ENCODE measurements at places on chromosomes 3 and 15. TPM values are rescaled to one million over a fixed set of nuclear protein-coding genes. Genes with fewer than 3 reads are reported as not detected.

The ADCY5 gene
- total RNA-seq: 0.43 TPM

The FAM3D gene
- not detected for total RNA-seq

GRCh38 chr3:181956122-181956521, 244.4 kb downstream of the SOX2 start:
- no peak for DNase-seq

DNA sequence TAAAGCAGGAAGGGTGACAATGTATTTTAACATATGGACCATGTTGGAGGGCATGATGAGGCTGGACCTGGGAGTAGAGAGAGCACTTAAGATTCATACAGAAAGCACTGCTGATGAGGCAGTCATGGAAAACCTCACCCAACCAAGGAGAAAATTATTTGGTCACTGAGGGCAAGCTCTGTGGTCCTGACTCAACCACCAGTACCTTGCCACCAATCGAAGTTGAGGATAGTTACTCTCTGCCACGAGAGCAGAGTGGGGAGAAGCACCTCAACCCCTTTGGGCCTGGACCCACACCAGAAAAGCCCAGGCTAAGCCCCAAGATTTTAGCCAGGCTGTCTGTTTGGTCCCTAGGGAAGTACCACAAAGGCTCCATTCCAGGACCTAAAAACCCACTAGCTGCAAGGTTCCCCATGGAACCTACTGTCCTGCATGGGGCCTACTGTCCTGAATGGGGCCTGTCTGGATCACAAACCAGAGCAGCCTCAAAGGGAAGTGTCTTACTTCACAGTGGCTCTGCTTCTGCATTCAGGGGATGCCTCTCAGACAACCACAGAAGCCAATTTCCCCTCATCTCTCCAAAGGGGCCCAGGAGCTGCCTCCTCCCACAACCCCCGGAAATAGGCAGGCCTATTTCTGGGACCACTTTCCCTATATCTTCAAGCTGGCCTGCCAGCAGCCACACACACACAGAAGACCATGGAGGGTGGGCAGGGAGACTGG, 4.2 kb downstream of the CCDC71 start:
- no peak for DNase-seq

- no peak for DNase-seq
Observed at GRCh38 chr3:50567011-50567385, 549 bp downstream of the C3orf18 start.

DNA sequence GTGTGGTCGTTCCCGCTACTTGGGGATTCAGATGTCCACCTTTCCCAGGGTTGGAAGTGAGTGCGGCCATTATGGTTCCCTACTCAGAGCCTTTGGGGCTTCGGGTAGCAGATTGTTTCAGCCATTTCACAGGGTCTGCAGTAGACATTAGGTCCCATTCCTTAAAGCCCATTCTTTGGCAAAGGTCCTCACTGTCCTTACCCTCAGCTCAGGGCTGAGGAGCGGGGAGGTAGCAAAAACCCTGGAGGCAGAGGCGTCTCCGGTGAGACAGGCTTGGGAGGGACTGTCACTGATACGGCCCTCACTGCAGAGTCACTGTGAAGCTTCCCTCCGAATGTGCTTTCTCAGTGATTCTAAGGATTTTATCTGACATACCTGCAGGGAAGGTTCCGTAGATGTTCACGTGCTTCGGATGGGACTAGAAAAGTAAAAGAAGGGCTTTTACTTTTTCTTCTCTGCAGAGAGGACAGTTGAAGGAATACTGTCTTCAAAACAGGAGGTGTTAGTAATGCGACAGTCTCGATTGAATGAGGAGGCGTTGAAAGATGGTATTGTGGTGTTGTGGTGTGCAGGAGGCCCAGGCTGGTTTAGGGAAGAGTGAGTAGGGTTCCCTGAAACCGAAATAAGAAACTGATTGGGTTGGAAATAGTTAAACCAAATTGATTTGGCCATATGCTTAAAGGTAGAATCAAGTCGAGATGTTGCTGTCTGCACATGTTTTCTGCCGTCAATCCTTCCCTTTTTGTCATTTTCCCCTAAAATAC, 630 bp downstream of the ATP6V1A start:
- DNase-seq: peak; percentile 25

GRCh38 chr3:130491431-130491830, 25.5 kb upstream of the COL6A6 start:
- DNase-seq: no peak
